Cardiac ventricle fibroblast (primary cell): ENCODE measurements at places on chromosomes 16 and 17. TPM values are rescaled to one million over a fixed set of nuclear protein-coding genes. Genes with fewer than 3 reads are reported as not detected.

NPIPA3 gene
- total RNA-seq = not detected in 2 replicates

ABCA6 gene
- total RNA-seq = 98.0 and 110 TPM in 2 replicates

GINS3 gene
- 1.00 and 2.7 TPM in 2 replicates for total RNA-seq

CHTF8 gene
- 79.6 and 84.0 TPM in 2 replicates for total RNA-seq

HOXB6 gene
- total RNA-seq = not detected in 2 replicates

FKBP10 gene
- 395 and 437 TPM in 2 replicates for total RNA-seq

SLC52A1 gene
- not detected in 2 replicates for total RNA-seq

SPG7 gene
- 103 and 119 TPM in 2 replicates for total RNA-seq

C16orf96 gene
- total RNA-seq = not detected in 2 replicates

ITGAL gene
- total RNA-seq = not detected in 2 replicates

AMZ2 gene
- 43.9 and 61.2 TPM in 2 replicates for total RNA-seq

TP53TG3 gene
- total RNA-seq = not detected in 2 replicates

KRTAP17-1 gene
- not detected in 2 replicates for total RNA-seq

ADORA2B gene
- total RNA-seq = 37.8 and 39.8 TPM in 2 replicates

ZNF213 gene
- total RNA-seq = 7.8 and 11.2 TPM in 2 replicates

METTL16 gene
- 16.2 and 26.1 TPM in 2 replicates for total RNA-seq

SOST gene
- not detected in 2 replicates for total RNA-seq

BRCA1 gene
- 2.4 and 3.7 TPM in 2 replicates for total RNA-seq

ZNF594 gene
- 2.3 and 4.3 TPM in 2 replicates for total RNA-seq
